Activated T-helper 17 cell treated with anti-CD3 and anti-CD28 coated beads, Interleukin-2, amount 50 U/mL, for 72 hours (primary cell): ENCODE measurements at places on chromosomes 13 and 19. TPM values are rescaled to one million over a fixed set of nuclear protein-coding genes. Genes with fewer than 3 reads are reported as not detected.

GRAMD1A gene
- 123 TPM for total RNA-seq

PTPRH gene
- total RNA-seq = not detected

PRR22 gene
- 9.9 TPM for total RNA-seq

ZNRF4 gene
- total RNA-seq = not detected

KRTDAP gene
- total RNA-seq = not detected

ANKLE1 gene
- total RNA-seq = 11.6 TPM

LNX2 gene
- 4.1 TPM for total RNA-seq

USHBP1 gene
- total RNA-seq = 0.26 TPM

ELAVL3 gene
- total RNA-seq = not detected

ZNF568 gene
- total RNA-seq = 6.7 TPM

ANKRD24 gene
- 1.2 TPM for total RNA-seq

SYNGR4 gene
- not detected for total RNA-seq

CDX2 gene
- total RNA-seq = not detected

SLC8A2 gene
- total RNA-seq = 0.06 TPM

MEIOSIN gene
- total RNA-seq = 0.37 TPM

ZNF729 gene
- total RNA-seq = not detected

ZNF585A gene
- 5.2 TPM for total RNA-seq

CERS4 gene
- 33.0 TPM for total RNA-seq

ACP7 gene
- not detected for total RNA-seq

CALR gene
- total RNA-seq = 502 TPM

SRRM5 gene
- 0.74 TPM for total RNA-seq

BLOC1S3 gene
- 13.9 TPM for total RNA-seq

ANGPTL8 gene
- total RNA-seq = not detected

MYBPC2 gene
- 4.6 TPM for total RNA-seq

KLK4 gene
- total RNA-seq = not detected
